ENCODE measurements at places on chromosomes 16 and 17.

DNA sequence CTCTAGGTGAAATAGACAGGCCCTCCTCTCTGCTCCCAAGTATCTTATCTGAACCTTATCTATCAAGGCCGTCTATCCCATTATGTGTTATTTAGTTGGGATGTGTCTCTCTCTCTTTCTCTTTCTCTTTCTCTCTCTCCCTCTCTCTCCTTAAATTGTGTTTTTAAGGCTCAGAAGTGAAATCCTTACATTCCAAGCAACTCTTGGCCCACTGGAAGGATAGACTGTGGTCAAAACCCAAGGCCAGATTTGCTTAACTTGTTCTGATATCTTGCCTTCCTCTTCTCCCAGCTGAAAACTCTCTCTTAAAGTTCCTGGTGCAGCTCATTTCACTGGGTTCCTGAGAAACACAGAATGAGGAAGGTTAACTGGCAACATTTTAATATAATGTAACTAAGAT lies 14.7 kb downstream of the CDRT4 start:
- DNase-seq = no peak

DNA sequence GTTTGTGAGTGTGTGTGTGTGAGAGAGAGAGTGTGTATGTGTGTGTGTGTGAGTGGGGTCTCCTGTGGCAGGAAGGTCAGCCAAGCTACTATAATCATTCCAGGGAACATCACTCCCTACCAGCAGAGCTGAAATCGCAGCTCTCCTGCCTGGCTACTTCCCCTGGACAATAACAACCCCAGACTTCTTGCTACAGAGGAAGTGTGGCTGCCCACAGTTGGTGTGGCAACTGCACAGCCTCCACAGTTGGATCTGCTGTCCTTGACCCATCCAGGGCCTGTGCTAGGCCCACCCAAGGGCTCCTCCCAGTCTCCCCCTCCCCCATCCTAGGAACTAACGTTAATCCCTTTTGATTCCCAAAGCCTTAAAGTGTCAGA lies 1.5 kb downstream of the SLC13A5 start:
- DNase-seq = no peak

DNA sequence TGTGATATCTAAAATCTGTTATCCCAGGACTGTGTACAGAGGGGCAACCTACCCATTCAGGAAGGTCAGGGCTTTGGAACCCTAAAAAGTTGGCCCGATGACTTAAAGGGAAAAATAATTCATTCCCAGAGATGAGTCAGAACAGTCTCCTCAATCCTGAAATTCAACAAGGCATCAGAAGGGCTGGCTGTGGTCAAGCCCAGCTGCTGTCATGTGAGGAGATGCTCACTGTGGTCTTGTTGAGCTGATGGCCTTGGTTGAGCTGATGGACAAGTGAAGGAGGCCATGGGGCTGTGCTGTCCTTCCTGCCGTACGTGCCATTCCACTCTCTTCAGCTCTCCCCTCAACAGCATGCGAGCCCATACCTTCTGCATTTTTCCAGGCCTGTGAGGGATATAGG lies 20.9 kb upstream of the DRG2 start:
- DNase-seq = no peak

DNA sequence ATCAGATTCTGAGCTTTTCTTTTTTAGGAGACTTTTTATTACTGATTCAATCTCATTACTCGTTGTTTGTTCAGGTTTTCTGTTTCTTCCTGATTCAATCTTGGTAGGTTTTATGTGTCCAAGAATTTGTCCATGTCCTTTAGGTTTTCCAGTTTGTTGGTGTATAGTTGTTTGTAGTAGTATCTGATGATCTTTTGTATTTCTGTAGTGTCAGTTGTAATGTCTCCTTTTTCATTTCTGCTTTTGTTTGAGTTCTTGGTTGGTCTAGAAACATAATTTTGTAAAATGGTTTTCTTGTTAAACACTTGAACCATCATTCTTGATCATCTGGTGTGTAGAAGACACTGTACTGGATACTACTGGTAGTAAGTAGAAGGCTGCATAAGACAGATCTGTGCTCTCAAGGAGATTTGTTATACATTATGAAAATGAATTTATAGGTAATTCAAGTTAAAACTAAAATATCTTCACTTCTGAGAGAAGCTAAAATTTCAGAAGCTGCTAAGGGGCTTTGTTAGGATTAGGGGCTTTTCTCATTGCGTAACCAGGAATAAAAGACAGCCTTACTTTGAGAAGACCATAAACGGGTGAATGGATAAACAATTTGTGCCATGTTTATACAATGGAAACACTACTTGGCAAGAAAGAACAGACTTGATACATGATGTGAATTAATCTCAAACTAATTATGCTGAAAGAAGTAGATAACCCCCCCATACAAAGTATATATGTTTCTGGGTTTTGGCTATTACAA lies 44.0 kb downstream of the NSRP1 start:
- DNase-seq = no peak

GRCh38 chr17:17090642-17091103 lies 48.4 kb downstream of the MPRIP start:
- no peak for DNase-seq

- DNase-seq = no peak
Measured at GRCh38 chr17:63881935-63882601, at the start of gene GH2. TSS of gene GH2 (minus strand) at chr17:63881944. CDS start at chr17:63881801, 143 bp downstream.

DNA sequence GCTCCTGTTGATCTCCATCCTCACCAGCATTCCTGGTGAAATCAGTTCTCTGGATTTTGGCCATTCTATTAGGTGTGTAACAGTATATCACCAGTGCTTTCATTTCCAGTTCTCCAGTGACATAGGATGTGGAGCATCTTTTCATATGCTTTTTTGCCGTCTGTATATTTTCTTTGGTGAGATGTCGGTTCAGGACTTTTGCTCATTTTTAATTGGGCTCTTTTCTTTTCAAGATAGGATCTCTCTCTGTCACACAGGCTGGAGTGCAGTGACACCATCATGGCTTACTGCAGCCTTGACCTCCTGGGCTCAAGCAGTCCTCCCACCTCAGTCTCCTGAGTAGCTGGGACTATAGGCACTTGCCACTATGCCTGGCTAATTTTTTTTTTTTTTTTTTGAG lies 74.2 kb downstream of the TANGO6 start:
- no peak for DNase-seq

Data from SHP77 (cell line).